ENCODE measurements at places on chromosomes 6 and 20.

- DNase-seq = no peak
Measured at GRCh38 chr20:17895641-17896171, 72.9 kb downstream of the SNX5 start.

DNA sequence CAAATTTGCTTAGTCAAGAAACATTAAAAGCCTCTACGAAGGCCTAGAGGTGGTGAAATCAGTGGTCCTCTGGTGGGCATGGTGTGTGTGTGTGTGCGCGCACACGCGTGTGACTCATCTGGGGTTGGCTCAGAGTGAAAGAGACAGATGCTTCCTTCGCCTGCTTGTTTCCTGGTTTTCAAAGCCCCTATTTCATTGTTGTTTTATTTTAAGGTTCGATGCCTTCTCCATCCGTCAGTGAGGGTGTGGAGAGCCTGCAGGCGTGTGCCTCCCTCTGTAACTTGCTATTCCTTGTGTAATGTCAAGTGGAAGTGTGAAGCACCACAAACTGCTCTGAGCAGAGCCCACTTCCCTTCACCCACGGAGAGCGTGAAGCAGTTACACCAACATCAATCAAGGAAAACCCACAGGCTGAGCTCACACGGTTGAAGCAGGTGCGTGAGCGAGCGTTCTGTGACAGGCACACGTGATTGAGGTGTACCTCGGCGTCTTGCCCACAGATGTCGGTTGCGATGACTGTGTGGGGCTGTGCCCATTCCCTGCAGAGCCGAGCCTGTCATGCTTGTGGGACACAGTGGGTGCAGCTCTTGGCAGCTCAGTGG is 233.9 kb downstream of the PRL start:
- no peak for DNase-seq

DNA sequence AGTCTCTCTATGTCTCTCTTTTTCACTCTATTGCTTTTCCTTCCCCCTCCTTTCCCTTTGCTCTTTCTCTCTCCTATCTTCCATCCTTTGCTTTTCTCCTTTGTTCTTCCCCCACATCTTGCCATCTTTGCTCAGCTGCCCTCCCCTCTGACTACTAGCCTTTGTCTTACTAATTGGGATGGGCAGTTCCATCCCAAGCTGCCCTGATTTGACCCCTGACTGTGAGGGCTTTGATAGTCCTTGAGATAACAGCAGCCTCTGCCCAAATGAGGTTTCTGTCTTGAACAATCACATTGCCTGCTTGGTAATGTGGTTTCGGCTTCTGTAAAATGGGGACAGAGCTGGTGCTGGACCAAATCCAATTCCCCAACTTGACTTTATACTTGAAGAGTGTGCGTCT is 327.7 kb downstream of the DHX35 start:
- no peak for DNase-seq

GRCh38 chr6:125507987-125508655 is 206.4 kb upstream of the HDDC2 start:
- DNase-seq = no peak

GRCh38 chr6:13870214-13870830 is 54.4 kb upstream of the RNF182 start:
- no peak for DNase-seq

GRCh38 chr20:34797012-34797995 is 28.1 kb downstream of the NCOA6 start:
- no peak for DNase-seq

GRCh38 chr6:5219011-5219691 is 41.6 kb downstream of the LYRM4 start:
- DNase-seq = no peak

GRCh38 chr6:55713436-55713835 is 134.4 kb upstream of the HMGCLL1 start:
- peak; percentile 9 for DNase-seq

DNA sequence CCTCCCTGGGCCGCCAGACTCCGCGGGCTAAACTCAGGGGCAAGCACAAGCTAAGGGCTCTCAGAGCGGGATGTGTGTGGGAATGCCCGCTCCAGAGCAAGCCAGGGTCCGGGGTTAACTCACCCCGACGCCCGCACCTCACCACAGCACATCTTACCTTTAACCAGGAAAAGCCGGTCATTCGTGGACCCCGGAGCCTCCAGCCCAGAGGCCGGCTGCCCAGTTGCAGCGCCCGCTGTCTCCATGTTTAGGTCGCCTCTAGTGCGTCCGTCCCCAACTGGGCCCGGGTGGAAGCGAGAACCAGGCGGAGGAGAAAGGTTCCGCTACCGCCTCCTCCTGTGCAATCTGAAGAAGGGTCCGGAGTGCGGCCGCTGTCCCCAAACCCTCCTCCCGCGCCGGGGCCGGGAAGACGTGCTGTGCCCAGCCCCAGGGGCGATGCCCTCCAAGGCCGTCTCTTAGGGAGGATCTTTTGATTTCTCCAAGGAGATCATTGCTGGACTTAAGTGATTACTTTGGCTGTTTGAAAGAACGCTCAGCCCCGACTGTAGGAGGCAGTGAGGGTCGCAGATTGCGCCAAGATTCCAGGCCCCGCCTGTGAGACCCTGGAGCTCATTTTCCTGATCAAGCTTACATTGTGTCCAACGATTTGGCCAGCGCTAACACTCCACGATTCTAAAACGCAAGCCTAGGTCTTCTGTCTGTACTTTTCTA is at the start of gene TMEM242:
Gene TMEM242 (minus strand): TSS at position 265 of the 711 bp plus-strand sequence. CDS start 20 bp downstream, at position 245.
- peak; percentile 86 for DNase-seq

DNA sequence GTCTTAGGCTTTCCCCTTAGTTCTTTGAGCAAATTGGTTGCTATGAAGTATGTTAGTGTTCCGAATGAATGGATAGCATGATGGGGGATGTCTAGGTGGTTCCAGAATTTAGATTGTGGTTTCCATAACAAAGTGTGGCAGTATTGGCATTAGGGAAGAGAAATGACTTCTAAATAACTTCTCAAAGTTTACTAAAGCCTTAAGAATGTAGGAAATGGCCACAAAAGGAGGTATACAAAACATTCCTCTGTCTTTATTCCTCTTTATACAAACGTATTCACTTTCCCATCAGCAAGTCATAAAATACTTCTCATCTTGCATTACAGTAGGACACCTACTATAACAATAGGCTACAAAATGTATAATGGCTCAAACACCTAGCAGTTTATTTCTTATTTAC is 279.6 kb downstream of the ESR1 start:
- DNase-seq = no peak

- DNase-seq = no peak
Measured at GRCh38 chr6:39268171-39268570, 38.9 kb upstream of the KCNK5 start.

GRCh38 chr6:87541744-87542143 is 48.0 kb downstream of the RARS2 start:
- DNase-seq = no peak

- no peak for DNase-seq
Measured at GRCh38 chr6:138609801-138610430, 110.6 kb upstream of the NHSL1 start.

GRCh38 chr20:48794816-48795457 is 32.9 kb downstream of the PREX1 start:
- DNase-seq = no peak

DNA sequence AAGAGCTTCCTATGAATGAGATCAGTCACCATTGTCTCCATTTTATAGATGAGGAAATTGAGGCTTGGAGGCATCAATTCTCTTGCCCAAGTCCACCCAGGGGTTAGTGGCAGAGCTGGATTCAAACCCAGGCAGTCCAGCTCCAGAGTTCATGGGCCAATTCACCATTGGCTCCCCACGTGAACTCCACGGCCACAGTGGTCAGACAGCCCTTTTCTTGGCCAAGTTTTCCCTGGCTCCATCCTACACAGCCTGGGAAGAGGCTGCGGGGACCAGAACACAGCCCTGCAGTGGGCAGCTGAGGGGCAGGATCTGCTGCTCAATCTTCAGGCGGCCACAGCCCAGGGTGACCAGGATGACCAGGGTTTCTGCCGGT is 20.5 kb downstream of the TGM2 start:
- DNase-seq = no peak

DNA sequence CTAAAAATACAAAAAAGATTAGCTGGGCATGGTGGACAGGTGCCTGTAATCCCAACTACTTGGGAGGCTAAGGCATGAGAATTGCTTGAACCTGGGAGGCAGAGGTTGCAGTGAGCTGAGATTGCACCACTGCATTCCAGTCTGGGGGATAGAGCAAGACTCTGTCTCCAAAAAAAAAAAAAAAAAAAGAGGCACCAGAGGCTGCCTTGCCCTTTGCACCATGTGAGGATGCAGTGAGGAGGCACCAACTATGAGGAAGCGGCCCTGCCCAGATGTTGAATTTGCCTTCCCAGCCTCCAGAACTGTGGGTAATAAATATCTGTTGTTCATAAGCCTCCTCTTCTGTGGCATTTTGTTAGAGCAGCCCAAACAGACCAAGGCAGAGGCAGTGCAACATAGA is 54.4 kb downstream of the ALDH5A1 start:
- no peak for DNase-seq

DNA sequence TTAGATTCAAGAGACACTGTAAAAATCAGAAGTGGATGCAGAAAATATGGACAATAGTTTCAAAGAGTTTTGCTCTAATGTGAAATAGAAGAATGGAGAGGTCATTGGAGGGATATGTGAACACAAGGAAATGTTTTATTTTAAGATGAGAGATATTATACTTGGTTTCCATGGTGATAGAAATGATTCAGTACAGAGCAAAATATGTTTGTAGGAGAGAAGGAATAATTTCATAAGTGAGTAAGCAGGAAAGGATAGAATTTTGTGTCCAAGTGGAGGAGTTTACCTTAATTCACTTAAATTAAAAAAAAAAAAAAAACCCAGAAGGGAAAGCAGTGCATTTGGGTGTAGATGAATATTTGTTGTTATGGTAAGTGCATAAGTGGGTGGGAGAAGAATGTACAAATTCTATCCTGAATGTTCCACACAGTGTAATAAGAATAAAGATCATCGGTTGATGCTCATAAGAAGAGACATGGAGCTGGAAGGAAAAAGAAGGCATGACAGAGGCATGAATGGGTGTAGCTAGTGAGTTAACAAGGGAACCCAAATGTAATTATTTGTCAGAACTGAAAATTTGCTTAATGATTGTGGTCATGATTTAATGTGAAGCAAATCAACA is 688.9 kb upstream of the GJE1 start:
- DNase-seq = no peak

GRCh38 chr6:100283285-100283684 is 181.4 kb downstream of the SIM1 start:
- DNase-seq = no peak

DNA sequence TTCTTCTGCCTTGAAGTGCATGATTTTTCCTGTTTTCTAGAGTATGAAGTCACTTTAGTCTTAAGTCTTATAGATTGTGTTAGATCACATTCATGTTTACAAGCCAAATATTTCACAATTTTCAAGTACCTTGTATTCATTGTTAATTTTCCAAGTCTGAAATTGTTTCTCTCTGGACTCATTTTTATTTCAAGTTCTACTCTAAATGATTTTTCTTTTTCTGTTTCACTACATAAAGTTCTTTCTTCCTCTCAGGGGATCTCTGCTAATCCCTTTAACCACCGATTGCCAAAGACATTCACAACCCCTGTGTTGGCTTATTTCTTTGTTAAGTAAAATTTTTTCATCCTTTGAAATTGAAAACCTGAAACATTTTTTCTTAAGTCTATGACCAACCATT is 805.7 kb downstream of the KIF16B start:
- DNase-seq = no peak

DNA sequence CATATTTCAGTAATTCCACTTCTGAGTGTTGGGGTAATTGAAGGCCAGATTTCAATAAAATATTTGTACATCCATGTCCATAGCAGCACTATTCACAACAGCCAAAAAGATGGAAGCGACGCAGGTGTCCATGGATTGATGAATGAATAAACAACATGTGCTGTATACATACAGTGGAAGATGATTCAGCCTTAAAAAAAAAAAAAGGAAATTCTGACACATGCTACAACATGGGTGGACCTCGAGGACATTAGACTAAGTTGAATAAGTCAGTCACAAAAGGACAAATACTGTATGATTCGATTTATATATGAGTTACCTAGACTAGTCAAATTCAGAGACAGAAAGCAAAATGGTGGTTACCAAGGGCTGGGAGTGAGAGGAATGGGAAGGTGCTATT is 57.2 kb downstream of the TRAM2 start:
- DNase-seq = no peak

GRCh38 chr6:127110712-127111111 is 7.8 kb upstream of the RSPO3 start:
- no peak for DNase-seq

GRCh38 chr6:106163446-106163965 is 77.4 kb downstream of the PRDM1 start:
- DNase-seq = peak; percentile 49

DNA sequence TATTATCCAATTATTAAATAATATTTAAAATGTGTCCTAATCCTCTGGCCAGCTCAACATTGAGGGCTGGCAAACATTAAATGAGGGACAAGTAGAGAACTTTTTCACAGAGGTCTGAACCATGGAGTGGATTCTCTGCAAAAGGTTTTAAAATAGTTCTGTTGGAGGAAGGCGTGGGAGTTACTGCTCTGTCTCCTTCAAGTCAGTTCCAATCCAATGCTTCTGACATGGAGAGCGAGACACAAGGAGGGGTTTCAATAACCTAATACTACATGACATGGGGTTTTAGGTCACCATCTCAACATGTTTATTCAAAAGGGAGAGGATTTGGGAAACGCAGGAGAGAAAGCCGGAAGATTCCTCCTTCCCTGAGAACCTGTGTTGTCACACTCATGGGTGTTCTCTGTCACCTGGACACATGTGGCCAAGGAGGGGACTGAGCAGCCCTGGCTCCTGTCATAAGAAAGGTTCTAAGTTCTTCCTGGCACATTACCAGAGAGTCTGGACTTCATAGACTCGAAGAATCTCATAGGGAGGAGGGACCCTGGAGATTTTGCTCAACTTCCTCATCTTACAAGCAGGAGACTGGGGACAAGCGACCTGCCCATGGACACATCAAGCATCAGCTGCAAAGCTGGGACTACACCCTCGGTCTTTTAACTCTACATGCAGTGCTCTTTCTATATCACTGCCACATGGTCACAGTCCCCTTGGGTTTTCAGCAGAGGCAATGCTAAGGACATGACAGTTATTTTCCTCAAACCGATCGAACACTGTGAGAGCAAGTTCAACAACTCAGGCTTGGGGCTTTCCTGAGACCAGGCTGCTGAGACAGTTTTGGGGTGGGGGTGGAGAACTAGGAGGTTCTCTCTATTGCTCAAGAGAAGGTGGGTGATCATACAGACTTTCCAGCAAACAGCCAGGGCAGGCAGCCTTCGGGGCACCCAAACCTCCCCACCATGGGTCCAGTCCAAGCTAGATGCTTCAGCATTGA is 38.6 kb downstream of the PRDM1 start:
- no peak for DNase-seq

- DNase-seq = no peak
Measured at GRCh38 chr6:146032387-146032786, 3.5 kb downstream of the GRM1 start.

DNA sequence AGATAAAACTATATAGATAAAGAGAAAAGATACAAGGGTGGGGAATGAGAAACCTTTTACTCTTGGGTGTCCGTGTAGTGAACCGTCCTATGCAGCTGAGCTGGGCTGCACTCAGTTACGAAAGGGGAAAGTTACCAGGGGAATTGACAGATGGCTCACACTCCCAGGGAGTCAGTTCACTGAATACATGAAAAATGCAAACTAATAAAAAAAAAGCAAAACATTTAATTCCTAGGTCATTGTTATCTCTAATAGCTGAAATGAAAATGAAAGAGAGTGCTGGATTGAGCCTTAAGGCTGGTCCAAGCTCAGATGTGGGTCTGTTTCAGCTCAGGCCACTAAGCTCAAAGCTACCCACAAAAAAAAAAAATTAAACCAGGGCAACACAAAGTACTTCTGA is 138.0 kb downstream of the THBS2 start:
- DNase-seq = no peak

Measured in fibroblast of the conjunctiva (primary cell).